ENCODE measurements at places on chromosomes 6 and 20. TPM values are rescaled to one million over a fixed set of nuclear protein-coding genes. Genes with fewer than 3 reads are reported as not detected.

The RIPPLY2 gene
- total RNA-seq, result not detected

The DUSP15 gene
- total RNA-seq, result not detected

The RNF182 gene
- total RNA-seq, result not detected

The ITCH gene
- 43.5 TPM for total RNA-seq

The THBS2 gene
- total RNA-seq, result not detected

DNA sequence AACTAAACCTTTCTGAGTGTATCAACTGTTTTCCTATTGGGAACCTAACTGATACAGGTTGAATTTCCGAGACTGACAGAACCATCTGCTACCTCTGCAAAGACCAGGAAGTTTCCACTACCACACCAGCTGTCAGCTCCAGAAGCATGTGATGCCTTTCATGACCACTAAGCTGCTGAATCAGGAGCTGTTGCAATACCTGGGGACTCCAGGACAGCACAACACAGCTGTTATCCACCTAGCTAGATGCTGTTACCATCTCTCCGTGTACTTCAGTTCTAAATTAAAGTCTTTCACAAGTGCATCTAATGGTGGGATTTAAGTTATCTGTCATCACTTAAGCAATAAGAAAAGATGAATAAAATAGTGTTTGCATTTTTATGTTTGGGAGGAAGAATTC, 158.2 kb upstream of the IMPG1 start:
- DNase-seq, result no peak

- DNase-seq, result peak; percentile 68
These were observed 600 bp downstream of the XPO5 start for GRCh38 chr6:43575105-43575771.

DNA sequence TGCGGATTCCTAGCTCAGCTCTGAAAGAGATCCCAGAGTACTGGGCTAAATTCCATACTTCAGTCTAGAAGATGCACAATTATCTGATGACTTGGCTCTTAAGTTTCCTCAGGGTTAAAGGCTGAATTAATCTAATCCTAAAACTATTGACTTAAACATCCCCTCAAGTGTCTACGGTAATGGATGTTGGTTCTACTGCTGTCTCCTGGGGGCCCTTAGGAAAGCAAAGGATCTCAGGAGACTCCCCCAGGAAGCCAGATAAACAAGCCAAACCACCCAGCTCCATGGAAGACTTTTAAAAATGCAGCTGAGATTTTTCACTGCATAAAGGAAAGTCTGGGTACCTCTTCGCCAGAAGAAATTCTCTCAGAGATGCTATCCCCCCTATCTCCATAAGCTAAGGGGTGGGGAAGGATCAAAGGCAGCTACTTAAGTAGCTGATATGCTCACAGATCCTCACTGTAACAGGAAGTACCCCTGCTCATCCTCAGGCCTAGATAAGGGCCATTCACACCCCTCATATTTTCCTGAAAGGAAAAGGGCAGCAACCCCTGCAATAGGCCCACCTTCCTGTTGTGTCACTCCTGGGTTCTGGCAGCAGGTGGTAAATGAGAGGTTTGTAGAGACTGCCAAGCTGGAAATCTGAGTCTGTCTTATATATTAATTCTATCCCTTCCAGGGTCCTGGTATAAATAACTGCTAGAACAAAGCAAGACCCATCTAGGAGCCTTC, 9.3 kb downstream of the NDRG3 start:
- no peak for DNase-seq

- DNase-seq, result peak; percentile 30
These were observed 124.1 kb upstream of the NEDD9 start for GRCh38 chr6:11356404-11357155.

DNA sequence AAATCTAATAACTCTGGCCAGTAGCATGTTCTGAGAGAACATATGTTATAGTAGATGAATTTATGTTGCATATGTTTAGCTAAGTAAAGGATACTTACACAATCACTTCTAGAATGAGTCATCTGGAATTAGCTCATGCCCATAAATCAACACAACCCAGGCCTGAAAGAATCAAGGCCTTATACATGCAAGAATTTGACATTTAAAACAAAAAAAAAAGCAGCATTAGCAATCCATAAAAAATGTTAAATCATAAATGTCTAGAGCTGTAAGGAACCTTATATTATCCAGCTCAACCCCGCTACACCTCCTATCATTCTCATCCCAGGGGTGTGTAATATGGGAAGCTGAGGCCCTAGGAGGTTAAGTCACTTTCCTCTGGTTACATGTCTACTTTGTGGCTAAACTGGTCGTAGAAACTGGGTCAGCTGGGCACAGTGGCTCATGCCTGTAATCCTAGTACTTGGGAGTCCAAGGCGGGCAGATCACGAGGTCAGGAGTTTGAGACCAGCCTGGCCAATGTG, 105.2 kb upstream of the CARMIL1 start:
- no peak for DNase-seq

GRCh38 chr20:17177341-17177740, 49.5 kb upstream of the PCSK2 start:
- no peak for DNase-seq

- DNase-seq, result no peak
These were observed 71.4 kb downstream of the SOBP start for GRCh38 chr6:107561306-107561705.

DNA sequence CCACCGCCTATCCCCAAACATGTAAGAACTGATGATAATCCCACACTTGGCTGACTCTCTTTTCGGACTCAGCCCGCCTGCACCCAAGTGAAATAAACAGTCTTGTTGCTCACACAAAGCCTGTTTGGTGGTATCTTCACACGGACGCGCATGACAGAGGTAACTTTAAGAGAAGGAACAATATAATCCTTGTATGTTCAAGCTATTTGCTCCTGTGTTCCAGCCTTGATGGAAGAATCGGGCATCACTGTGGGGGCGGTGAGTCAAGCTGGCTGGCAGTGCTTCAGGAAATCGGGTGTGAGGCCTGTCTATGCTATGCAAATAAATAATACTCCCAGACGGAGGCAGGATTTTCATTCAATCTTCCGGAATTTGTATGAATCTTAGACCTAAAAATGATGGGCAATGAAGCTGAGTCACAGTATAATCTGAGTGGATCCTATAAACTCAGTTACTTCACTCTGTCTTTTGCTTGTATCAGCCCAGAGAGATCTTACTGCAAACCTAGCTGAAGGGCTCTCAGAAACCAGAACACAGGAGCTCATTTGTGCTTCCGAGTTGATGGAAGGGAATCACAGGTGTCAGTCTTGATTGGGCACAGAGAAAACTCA, 45.2 kb upstream of the NT5E start:
- no peak for DNase-seq

GRCh38 chr6:94670017-94670416, 907.3 kb upstream of the MANEA start:
- no peak for DNase-seq

GRCh38 chr6:114194362-114195026, 148.3 kb downstream of the HS3ST5 start:
- no peak for DNase-seq

- DNase-seq, result no peak
These were observed 95.6 kb upstream of the PHACTR3 start for GRCh38 chr20:59508729-59509128.

- no peak for DNase-seq
These were observed 106.7 kb upstream of the AHI1 start for GRCh38 chr6:135604035-135604860.

DNA sequence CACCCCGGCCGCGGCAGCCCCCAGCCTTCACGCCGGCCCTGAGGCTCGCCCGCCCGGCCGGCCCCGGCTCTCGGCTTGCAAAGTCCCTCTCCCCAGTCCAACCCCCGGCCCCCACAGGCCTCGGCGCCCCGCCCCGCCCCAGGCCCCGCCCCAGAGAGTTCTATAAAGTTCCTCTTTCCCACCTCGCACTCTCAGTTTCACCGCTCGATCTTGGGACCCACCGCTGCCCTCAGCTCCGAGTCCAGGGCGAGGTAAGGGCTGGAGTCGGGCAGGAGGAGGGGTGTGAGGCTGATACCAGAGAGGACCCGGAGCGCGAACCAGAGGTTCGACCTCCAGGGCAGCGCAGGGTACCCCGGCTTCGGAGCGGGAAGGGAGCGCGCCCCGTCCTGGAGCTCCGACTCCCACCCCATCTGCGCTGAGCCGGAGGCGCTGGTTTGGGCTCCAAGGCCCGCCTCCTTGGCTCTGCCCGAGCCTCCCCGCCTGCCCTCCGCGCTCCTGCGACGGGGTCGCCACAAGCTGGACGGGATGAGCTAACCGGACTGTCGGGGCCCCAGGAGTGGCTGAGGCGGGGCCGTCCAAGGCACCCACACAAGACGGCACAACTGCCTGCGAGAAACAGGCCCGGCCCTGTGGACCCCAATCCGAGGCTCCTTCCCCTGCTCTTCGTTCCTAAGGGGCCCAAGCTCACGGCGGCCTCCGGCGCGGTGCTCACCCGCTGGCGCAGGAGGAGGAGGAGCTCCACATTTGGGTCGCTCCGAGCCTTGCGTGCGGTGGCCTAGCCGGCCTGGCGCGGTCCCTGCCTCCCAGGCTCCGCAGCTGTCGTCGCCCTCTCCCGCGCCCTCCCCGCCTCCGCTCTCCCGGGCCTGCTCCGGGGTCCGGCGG, at the start of gene IRF4:
Gene IRF4, plus strand, starts transcription at position 194 of the 882 bp plus-strand sequence. CDS start 1,401 bp downstream, outside the sequence.
- peak; percentile 87 for DNase-seq

DNA sequence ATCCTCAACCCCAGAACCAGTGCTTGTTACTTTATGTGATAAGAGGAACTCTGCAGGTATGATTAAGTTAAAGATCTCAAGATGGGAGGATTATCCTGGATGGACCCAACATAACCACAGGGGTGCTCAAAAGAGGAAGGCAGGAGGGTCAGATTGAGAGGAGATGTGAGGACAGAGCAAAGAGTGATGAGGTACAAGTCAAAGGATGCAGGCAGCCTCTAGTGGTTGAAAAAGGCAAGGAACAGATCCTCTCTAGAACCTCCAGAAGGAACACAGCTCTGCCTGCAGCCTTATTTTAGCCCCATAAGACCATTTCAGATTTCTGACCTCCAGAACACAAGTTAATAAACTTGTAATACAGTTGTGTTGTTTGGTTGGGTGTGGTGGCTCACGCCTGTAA, 41.2 kb downstream of the PDSS2 start:
- DNase-seq, result no peak

DNA sequence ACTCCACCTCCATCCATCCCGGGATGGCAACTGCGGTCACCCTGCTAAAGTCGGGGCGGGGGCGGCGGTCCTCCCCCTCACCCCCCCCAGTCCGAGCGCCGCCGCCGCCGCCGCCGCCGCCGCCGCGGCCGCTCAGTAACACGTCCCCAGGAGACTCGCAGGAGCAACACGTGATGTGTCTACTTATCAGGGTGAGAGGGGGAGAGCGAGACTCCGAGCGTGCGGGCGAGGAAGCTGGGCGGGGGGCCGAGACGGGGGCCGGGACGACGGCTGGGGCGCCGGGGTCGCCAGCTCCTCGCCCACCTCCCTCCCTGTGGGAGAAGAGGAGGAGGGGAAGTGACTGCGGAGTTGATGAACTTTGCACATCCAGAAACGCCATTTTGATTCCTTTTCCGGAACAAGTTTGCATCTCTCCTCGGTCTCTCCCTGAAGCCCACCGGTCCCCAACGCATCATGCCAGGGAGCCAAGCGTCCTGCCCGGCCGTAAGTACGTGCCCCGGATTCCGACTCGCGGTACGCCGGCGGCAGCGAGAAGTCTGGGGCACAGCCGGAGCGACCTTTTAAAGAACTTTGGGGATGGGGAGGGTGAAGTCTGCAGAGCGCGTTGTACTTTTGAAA, at the start of gene RREB1:
Gene RREB1, plus strand, starts transcription at position 384 of the 618 bp plus-strand sequence. CDS start 73,951 bp downstream, outside the sequence.
- DNase-seq, result peak; percentile 77

GRCh38 chr6:116439522-116440051, 21.6 kb upstream of the CALHM6 start:
- DNase-seq, result no peak

Measured in activated CD4-positive, alpha-beta T cell treated with anti-CD3 and anti-CD28 coated beads for 36 hours (primary cell).